ENCODE measurements at places on chromosomes 3 and 15.

DNA sequence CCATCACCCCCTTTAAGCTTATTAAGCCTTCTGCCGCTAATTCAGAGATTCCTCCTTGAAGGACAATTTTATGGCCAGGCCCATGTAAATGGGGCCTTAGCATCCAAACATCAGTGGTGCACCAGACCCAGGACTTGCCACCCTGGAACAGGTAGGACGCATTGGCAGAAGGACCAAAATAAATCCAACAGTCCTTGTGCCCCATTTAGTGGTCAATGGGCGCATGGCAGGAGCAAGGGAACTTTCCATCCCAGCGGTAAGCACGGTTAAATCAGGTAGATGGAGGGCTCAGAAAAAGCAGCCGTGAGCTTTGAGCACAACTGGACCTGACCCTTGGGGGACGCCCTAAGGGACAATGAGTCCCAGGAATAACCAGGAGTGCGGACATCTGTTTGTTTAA lies 540.8 kb upstream of the ROBO1 start:
- DNase-seq, result no peak

DNA sequence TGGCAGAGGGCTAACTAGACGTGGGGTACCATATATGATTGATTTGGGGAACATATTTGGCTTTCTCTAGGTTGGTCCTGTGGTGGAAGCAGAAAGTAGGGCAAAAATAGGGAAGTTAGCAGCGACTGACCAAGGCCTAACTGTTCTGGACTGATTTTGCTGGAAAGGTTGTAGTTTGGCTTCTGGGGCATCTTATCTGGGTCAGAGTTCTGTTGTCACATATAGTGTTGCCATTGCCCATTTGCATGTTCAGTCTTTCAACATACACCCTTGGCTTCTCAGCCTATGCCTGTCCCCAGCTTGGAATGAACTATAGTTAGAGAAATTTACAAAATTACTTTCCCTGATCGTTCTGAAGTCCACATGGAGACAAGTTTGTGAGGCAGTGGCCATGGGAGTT lies 426.5 kb downstream of the TBC1D5 start:
- no peak for DNase-seq

- DNase-seq, result no peak
Measured at GRCh38 chr3:78337801-78338211, 1297.9 kb downstream of the ROBO2 start.

DNA sequence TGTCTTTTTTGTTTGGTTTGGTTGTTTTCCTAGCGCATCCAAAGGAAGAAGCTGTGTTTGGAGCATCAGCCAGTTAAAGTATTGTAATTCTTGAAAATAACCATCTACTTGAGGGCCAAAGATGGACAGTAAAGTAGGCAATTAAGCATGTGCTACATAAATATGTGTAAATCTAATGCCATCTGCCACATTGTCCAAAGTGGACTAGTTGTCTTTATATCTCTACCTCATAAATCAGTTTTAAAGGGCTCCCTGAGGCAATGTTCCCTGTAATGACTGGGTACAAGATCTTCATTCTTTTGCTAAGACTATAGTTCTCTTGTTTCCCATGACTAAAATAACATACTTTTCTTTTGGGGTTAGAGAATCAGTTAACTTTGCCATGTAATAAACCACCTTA lies 460.0 kb upstream of the RARB start:
- no peak for DNase-seq

GRCh38 chr3:65539616-65540015 lies 499.1 kb downstream of the MAGI1 start:
- no peak for DNase-seq

Measured in stimulated activated CD8-positive, alpha-beta memory T cell treated with anti-CD3 and anti-CD28 coated beads, Interleukin-12 subunit alpha, Interleukin-12 subunit beta, amount 100 ng/mL, for 4 hours (primary cell).